ENCODE measurements at places on chromosomes 11 and 22.

- DNase-seq: no peak
These were observed 2.9 kb upstream of the TTC36 start for GRCh38 chr11:118524356-118524755.

GRCh38 chr11:113991718-113992458 lies 17.0 kb downstream of the HTR3A start:
- no peak for DNase-seq

- DNase-seq: no peak
These were observed 2.8 kb upstream of the DBX1 start for GRCh38 chr11:20162824-20163782.

DNA sequence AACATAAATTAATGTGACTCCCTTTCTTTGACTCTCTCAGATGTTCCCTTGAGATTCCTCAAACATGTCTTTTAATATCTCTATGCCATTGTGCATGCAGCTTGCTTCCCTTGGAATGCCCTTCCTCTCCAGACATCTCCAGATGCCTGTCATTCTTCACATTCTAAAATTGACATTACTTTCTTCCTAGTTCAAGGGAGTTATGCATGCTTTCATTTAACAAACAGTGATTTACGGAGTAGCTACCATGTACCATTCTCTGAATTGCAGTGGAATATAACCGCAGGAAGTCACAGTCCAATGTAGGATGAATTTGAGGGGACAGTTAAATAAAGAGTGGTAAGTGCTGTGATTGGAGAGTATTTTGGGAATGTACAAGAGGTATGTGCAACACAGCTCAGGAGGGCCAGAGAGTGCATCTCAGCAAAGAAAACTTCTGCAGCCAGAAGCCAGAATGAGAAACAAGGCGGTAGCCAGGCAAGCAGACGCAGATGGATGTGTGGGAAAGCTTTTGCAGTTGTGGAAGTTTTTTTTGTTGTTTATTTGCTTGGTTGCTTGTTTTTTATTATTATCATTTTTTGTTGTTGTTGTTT lies 18.7 kb downstream of the MMP10 start:
- no peak for DNase-seq

- no peak for DNase-seq
These were observed 11.6 kb downstream of the TUBGCP6 start for GRCh38 chr22:50233223-50233622.
